ENCODE measurements at places on chromosomes 6 and 20.
A peak's percentile ranks its signal among the peaks of the same experiment; 100 is the strongest.

DNA sequence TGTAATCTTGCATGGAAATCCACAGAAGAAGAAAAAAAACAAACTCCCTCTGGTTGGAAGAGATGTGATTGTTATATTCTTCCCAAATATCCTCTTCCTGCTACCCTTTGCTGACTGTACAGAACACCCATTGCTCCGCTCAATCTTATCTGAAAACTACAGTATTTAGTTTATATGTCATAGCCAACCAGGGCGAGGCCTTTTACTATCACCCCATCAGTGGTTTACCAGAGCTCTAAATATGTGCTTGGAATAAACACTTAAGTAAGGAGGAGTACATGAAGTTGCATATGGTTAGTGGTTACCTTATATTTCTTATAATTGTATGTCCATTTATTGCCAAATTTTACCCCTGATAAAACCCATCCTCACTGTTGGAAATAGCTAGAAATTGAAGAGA is 12.2 kb downstream of the PRL start:
- no peak for DNase-seq

GRCh38 chr20:36145877-36146707 is 8.4 kb upstream of the EPB41L1 start:
- no peak for DNase-seq

- no peak for DNase-seq
These were observed 2.8 kb upstream of the MAPK13 start for GRCh38 chr6:36127462-36128016.

- peak; percentile 78 for DNase-seq
These were observed 72.9 kb upstream of the DSP start for GRCh38 chr6:7468382-7469081.

- DNase-seq: no peak
These were observed 20.0 kb upstream of the BEND6 start for GRCh38 chr6:56934876-56935275.

DNA sequence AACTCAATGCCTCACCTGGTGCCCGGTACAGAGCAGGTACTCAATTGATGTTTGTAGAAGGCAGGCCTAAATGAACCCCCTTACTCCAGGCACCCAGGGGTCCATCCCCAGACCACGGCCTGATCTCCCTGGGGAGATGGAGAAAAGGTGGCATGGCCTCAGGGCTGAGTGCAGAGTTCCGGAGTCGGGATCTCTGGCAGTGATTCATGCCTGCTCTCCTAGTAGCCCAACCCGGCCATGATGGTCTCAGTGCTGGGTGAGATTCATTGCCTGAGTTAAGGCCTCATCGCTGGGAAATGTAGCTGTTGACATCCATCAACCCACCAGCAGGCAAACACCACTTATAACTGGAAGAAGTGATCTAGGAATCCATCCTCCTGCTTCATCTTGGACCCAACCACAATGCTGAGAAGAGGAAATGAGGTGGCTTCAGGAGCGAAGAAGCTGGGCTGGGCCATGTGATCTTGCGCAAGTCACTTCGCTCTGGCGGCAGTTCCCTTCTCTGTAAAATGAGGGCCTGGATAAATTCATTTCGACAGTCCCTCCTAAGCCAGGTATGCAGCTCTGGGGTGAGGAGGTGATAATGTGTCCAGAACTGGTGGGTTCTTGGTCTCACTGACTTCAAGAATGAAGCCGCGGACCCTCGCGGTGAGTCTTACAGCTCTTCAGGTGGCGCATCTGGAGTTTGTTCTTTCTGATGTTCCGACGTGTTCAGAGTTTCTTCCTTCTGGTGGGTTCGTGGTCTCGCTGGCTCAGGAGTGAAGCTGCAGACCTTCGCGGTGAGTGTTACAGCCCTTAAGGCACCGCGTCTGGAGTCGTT is 24.7 kb downstream of the ETV7 start:
- no peak for DNase-seq

DNA sequence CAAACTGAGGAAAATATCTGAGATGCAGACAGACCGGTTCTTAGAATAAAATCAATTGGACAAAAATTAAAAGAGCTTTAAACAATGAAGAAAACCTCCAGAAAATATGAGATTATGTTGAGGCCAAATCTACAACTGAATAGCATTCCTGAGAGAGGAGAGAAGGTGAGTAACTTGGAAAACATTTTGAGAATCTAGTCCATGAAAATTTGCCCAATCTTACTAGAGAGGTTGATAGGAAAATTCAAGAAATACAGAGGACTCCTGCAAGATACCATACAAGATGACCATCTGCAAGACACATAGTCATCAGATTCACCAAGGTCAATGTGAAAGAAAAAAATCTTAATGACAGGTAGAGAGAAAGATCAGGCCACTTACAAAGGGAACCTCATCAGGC is 437.7 kb upstream of the ADGRB3 start:
- no peak for DNase-seq

DNA sequence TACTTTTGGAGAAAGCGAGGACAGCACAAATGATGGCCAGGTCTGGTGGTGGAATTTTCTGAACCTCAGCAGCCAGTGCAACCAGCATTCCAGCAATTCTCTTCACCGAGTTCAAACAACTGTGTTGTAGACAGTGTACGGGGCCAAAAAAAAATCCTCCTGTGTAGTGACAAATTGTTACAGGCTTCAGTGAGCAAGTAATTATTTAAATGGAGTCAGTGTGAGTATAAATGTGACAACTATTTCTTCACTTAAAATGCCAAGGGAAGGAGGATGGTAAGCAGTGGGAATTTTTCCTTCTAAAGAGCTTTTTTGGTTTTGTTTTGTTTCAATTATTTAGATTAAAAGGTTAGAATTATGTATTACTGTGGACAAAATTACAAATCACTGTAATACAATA is 154.1 kb downstream of the TMEM242 start:
- no peak for DNase-seq

DNA sequence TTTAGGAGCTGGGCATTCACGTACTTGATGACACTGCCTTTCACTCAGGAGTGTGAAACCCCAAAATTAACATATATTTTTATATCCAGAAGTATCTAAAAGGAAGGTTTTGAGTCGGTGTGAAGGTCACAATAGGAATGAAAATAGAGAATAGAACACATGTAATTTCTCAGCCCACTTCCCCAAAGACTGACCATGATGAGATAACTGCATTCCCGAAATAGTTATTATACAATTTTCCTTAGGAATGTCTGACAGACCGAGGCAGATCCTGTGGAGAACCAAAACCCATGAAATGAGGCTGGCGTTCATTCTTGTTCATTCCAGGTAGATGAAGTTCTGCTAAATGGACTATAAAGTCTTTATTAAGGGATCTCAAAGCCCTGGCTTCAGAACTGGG is 10.3 kb downstream of the NSFL1C start:
- no peak for DNase-seq

DNA sequence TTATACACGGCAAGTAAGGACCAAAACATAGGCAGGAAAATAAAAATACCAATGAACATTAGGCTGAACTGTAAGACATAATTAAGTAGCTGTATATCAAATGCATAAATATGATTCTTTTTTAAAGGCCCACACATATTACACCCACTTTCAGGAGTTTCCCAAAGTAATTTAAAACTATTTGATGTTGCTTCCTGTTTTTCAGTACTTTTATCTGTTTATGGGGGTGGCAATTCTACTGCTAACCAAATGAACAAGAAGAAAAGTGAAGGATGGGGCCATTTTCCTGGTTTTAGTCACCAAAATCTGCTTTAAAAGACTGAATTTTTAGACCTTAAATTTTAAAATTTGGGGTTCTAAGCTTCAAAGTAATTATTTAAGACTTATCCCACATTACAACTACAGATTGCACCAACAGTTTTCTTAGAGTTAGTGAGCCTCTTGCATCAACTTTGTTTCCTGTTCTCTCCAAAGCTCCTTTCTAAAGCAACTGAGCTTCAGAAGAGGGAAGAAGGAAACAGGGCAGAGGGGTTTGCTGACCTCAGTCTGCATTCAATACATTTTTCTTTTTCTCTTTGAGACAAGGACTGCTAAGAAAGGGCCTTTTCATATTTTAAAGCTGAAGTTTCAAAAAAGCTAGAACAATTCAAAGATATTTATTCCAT is 191.0 kb downstream of the BACH2 start:
- no peak for DNase-seq

DNA sequence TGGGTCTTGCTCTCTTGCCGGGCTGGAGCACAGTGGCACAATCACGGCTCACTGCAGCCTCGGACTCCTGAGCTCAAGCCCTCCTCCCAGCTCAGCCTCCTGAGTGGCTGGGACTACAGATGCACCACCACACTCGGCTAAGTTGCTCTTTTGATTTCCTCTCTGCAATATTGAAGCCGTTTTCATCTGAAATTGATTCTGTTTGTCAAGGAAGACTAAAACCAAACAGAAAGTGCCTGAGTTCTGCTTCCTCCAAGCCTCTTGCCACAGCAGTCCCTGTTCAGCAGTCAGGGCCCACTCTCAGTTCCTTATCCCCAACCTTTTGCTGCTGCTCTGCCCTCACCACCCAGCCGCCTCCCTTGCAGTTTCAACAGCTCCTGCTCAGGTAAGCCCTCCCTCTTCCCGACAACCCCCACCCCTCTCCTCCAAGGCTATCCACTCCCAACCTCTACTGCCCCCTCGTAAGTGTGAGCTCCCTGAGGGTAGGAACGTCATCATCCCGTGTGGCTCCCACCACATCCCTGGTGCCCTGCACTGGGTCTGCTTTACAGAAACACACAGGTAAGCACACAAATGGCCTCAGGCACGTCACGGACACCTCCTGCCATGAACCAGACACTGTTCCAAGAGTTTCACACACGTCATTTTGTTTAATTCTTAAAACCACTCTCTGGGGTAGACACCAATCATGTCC is 70.7 kb upstream of the TAB2 start:
- no peak for DNase-seq

GRCh38 chr6:73285674-73286283 is 22.8 kb upstream of the KHDC1 start:
- peak; percentile 7 for DNase-seq

GRCh38 chr20:29410806-29411457 is 1846.5 kb upstream of the DEFB115 start:
- no peak for DNase-seq

DNA sequence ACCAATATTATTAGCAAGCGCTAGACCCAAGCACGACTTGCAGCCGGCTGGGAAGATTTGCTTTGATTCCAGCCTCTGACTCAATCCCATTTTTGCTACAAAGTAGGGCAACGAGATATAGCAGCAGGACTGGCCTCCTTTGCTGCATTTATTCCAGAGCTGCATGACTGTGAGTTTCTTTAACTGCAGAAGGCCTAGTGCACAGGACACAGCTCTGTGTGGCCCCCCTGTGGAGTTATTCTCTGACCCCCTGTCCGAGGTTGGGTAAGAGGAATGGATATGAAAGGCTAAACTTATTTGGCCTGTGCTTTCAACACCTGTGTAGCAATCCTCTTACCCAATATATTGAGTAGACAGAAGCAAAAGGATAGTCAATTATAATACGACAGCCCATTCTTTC is 133.3 kb upstream of the SPTLC3 start:
- no peak for DNase-seq

- peak; percentile 93 for DNase-seq
These were observed 39.0 kb downstream of the B4GALT5 start for GRCh38 chr20:49674383-49675352.

DNA sequence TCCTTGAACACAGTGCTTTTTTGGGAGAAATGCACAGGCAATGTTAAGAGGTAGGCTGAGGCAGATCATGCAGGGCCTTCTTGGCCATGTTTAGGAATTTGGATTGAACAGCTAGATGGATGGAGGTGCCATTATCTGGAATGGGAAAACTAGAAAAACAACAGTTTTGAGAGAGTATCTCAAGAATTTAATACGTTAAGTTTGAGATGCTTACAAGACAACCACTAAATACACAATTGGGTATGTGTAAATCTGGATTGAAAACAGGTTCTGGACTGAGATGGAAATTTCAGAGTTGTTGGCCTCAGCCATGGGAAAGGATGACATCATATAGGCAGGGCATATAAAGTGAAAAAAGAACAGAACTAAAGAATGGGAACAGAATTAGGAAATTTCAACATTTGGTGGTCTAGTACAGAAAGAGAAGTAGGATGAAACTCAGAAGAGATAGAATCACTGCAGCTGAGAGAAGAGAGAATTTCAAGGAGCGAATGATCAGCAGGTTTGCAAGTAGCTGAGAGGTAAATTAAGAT is 37.1 kb downstream of the NCOA7 start:
- no peak for DNase-seq

- no peak for DNase-seq
These were observed 181.0 kb downstream of the LRFN2 start for GRCh38 chr6:40406175-40406574.

GRCh38 chr6:105317607-105318533 is 85.0 kb downstream of the PREP start:
- DNase-seq: peak; percentile 43

DNA sequence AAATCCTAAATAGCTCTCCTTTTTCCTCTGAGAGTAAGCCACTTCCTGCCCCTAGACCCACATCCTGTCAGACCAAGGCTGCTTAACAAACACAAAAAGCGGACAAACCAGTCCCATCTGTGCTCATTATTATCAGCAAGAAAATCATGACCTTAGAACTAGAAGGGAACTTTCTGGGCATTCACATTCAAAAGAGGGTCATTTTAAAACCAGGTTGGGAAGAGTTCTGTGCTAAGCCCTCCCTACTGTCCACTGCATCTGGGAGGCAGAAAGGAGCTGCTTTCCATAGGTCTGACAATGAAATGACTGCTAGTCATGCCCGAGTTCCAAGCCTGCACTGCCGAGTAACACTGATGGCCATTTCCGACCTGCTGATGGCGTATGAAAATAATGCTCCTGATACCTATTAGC is 15.4 kb downstream of the EZR start:
- DNase-seq: no peak

GRCh38 chr6:113050010-113050858 is 703.1 kb downstream of the RFPL4B start:
- DNase-seq: no peak

- DNase-seq: peak; percentile 73
These were observed at the start of gene PGBD1 for GRCh38 chr6:28281288-28282064. Gene PGBD1 (plus strand): TSS chr6:28281572. CDS start chr6:28283814, 2,242 bp downstream.

DNA sequence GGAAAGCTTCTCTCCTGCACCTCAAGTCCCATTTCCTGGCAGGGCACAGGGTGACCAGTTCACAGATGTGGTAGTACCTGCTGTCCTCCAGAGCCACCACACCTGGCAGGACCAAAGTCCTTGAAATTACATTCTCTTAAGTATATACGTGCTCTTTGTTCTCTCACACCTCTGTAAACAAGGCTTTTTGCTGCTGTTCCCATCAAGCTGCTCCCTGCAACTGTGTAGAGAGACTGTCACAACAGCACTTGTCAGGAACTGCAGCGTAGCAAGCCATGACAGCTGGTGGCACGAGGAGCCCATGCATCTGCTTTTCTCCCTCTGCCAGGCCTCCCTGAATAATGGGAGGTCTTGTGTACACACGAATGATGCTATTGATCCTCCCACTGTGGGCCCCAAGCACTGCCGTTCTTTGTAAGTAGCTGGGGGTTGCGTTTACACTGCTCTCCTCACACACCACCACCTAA is 431.8 kb downstream of the CD83 start:
- no peak for DNase-seq

- no peak for DNase-seq
These were observed 76.2 kb downstream of the WASF1 start for GRCh38 chr6:110103260-110103659.

DNA sequence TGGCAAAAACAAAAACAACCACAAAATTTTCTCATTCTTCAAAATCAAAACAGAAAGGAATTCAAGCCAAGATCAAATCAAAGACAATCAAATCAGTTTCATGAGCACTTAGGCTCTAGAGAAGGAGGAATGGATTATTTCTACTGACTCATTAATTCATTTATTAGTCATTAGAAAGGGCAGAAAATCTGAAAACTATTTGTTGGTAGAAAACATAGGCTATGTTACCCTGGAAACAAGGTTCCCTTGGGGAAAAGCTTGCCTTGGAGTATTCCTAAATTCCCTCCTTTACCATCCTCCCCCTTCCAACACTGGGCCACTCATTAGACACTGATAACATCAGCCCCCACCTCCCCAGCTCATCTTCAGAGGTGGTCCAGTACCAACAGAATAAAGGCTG is 17.5 kb downstream of the KIF16B start:
- DNase-seq: no peak

All from LoVo (cell line).